ENCODE measurements at places on chromosomes 2 and 18. TPM values are rescaled to one million over a fixed set of nuclear protein-coding genes. Genes with fewer than 3 reads are reported as not detected.

Gene PLA2R1
- 0.48 TPM for polyA plus RNA-seq

Gene NOL4
- not detected for polyA plus RNA-seq

Gene EN1
- 0.34 TPM for polyA plus RNA-seq

Gene LRATD1
- 0.79 TPM for polyA plus RNA-seq

Gene NAT8
- not detected for polyA plus RNA-seq

Gene CD302
- 8.2 TPM for polyA plus RNA-seq

Gene SNORC
- polyA plus RNA-seq = 0.34 TPM

Gene FBXO15
- not detected for polyA plus RNA-seq

Gene TEKT4
- not detected for polyA plus RNA-seq

Gene DNAH6
- polyA plus RNA-seq = 1.1 TPM

Gene SRD5A2
- polyA plus RNA-seq = under 0.01 TPM

Measured in adipose tissue (tissue), 3 donors.